ENCODE measurements at places on chromosomes 5 and 9. TPM values are rescaled to one million over a fixed set of nuclear protein-coding genes. Genes with fewer than 3 reads are reported as not detected.

IL31RA gene
- 0.72 TPM for total RNA-seq

IL4 gene
- not detected for total RNA-seq

AGXT2 gene
- not detected for total RNA-seq

FOXI1 gene
- total RNA-seq, result not detected

NUDT12 gene
- total RNA-seq, result 16.8 TPM

DIAPH1 gene
- 16.3 TPM for total RNA-seq

CCNO gene
- 0.18 TPM for total RNA-seq

LMAN2 gene
- total RNA-seq, result 116 TPM

ADAMTS16 gene
- total RNA-seq, result not detected

SPINK6 gene
- total RNA-seq, result not detected

OLFML2A gene
- 1.7 TPM for total RNA-seq

SPINK7 gene
- total RNA-seq, result not detected

HAVCR2 gene
- total RNA-seq, result 0.36 TPM

CDKN2B gene
- total RNA-seq, result 16.0 TPM

MYORG gene
- 1.3 TPM for total RNA-seq

NUTM2G gene
- total RNA-seq, result not detected

MAST4 gene
- 16.8 TPM for total RNA-seq

C9orf153 gene
- 0.45 TPM for total RNA-seq

PCDHGB6 gene
- 3.8 TPM for total RNA-seq

GALT gene
- 26.8 TPM for total RNA-seq
